ENCODE measurements at places on chromosomes 3 and 15.

- DNase-seq: no peak
These were observed 34.0 kb upstream of the TNFAIP8L3 start for GRCh38 chr15:51128701-51129100.

- DNase-seq: no peak
These were observed 1.0 kb downstream of the C3orf38 start for GRCh38 chr3:88150806-88151205.

DNA sequence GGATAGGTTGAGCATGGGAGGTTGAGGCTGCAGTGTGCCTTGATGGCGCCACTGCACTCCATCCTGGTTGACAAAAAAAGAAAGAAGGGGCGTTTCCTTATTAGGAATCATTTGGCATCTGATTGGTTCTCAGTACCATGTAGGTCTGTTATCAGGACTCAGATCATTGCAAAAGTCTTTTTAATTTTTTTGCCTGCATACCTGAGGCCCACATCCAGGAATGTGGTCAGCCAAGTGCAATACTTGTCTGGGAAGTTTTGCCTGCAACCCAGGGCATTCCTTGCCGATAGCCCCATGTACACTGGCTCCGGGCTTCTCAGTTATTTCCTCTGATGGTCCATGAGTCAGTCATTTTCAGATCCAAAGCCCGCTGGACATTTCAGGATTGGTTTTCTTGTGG lies 50.1 kb upstream of the CRTC3 start:
- DNase-seq: no peak

- no peak for DNase-seq
These were observed 9.7 kb downstream of the TTC23 start for GRCh38 chr15:99239545-99240198.

DNA sequence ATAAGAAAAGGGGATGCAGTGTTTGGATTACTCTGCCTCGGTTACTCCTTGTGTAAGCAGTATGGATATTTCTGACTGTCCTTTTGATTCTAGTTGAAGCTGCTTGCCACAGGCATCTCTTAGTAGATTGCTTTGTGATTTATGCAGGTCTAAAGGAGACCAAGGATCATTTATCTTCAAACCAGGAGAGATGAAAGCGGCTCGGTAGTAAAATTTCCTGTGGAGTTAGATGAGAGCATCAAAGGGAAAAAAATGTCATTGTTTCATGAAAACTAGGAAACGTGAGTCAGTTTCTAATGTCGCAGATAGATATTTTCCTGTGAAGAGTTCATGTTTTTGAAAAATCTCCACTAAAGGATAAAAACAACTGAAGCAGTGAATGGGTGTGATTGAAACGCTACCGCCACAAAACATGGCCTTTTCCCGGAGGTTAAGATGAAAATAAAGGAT lies 254.0 kb upstream of the TBL1XR1 start:
- no peak for DNase-seq

DNA sequence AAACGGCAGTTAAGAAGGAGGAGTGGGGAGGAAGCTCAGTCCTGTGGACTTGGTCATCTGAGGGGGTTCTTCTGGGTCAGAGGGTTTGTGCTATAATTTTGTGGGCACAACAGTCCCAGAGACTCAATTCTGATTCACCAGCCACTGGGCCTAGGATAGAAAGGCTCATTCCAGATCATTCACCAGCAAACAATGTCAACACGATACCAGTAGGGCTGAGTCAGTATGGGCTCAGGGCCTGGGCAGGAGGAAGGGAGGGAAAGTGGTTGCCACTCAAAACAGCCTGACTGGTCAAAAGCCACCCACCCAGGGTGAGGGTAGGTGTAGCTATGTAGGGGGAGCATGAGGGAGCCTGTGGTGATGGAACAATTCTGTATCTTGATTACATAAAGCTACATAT lies 86.9 kb upstream of the MEX3B start:
- DNase-seq: no peak

DNA sequence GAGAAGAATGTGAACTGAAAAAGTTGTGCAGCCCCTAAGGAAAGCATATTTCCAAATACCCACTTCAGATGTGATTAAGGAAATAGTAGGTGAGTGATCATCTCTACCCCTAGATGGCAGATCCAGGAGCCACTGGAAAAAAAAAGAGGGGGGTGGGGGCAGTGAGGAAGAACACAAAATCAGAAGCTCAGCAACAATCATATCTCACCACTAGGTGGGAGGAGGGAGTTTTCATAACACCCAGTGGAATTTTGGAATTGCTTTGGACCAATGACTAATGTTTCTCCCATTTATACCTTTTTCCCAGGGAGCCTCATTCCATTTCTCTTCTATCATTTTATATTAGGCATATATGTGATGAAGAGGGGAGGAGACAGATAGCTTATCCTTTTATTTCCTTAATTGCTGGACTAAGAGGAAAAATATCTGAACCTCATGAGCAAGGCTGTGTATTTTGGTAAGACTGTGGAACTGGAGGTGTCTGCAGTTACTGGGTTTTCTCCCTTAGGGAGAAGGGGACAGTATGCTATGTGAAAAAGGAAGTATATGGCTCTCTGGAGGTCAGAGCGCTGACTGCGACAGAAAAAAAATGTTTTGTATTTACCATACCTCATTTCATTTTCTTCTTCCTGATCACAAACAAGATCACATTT lies 363.4 kb downstream of the GAP43 start:
- no peak for DNase-seq

- DNase-seq: no peak
These were observed 2.3 kb downstream of the GORASP1 start for GRCh38 chr3:39104961-39105686.

DNA sequence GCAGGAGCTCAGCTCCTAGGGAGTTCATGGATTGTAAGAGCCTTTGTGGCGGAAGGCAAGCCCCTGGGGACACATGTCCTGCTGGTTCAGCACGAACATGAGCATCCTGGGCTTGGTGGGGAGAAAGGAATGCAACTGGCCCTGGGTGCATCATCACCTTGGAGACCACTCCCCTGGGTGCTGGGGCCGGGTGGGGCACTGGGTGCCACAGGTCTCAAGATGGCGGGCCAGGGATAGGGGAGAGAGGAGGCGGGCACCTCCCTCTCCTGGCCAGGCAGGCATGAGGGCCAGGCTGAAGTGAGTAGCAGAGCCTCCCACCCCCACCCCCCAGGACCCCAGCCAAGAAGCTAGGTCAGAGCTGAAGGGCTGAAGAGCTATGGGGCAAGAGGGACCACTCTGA lies 768 bp downstream of the PCBP4 start:
- DNase-seq: no peak

DNA sequence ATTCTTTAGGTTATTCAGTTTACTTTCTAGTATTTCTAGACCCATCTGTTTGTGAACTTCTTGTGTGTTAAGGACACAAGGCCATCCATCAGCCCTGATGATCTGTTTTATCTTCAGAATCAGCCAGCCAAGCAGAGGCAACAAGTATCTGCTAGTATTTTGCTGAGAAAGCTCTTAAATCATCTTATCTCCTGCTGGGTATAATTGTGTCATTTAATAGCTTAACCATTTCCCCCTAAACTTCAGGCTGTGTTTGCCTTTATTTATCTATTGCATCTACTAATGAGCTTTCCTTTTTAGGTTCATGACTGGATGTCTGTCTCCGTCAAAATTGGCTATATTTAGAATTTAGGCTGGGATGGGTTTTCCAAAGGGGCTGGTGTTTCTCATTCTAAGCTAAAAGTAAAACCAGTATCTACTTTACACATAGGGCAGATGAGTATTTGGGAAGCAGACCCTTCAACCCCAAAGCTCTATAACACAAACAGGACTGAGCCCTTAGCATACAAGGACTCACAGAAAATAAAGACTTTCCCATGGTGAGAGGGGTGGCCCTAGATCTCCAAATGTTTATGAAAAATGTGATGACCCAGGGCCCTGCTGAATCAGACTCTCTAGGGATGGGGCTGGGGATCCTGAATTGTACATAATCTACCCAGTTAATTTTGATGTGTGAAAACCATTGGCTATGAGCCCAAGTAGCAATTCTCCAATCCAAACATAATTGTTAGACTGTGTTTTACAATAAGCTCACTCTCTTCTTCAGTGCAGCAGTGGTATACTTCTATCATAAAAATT lies 65.3 kb upstream of the PSMD6 start:
- no peak for DNase-seq

GRCh38 chr3:102156426-102156825 lies 278.4 kb upstream of the ZPLD1 start:
- DNase-seq: no peak

GRCh38 chr3:115648559-115648958 lies 25.2 kb downstream of the GAP43 start:
- no peak for DNase-seq

DNA sequence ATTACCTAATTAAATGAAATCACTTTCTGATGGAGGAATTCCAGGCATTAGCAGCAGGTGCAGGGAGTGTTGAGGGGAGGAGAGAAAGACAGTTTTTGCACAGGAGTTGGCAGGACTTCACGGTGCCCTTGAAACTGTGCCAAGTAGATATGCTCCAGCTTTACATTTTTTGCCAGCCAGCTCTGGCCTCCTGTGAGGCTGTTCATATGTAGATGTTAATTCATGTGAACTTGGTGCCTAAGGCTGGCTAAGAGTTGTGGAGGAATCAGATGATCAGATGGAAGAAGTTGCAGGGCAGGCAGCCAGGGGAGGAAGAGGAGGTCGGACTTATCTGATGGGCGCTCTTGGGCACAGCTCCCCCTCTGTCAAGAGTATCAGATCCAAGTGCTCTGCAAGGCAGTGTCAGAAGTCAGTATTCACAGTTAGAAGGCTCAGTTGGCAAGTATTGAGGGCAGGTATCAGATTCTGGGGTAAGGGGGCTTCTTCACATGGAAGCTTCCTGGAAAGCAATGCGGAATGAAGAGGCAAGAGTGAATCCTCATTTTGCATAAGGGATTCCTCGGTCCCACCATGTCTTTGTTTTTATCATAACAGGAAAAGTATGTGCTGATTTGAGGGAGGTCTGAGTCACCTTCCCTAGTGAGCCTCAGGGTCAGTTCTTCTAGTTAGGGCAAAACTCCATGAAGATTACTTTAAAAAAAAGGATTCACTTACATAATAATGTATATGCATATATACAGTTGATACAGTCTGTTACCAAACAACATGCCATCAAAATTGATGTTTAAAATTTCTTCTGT lies 172.6 kb upstream of the UMPS start:
- peak; percentile 22 for DNase-seq

DNA sequence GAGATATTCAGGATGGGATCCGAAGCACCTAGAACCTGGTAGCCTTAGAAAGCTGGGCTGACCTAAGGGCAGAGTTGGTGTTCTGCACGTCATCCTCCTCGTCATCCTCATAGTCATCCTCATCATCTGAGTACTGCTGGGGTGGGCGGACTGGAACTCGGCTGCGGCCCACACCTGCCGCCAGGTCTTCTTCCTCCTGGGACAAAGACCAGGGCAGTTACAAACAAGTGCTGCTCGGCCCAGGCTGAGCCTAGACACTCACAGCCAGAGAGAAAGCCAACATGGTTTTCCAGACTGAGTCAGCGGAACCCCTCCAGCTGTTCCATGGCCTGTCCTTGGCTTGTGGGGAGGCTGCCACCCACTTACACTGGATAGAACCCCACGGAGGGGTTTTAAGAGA lies 40.5 kb downstream of the SEMA3G start:
- DNase-seq: no peak

- DNase-seq: no peak
These were observed 8.2 kb downstream of the FILIP1L start for GRCh38 chr3:100106094-100106493.

- no peak for DNase-seq
These were observed 2.3 kb upstream of the ZNF589 start for GRCh38 chr3:48238531-48239085.

- DNase-seq: no peak
These were observed 279.8 kb downstream of the ARPP21 start for GRCh38 chr3:35919160-35919559.

GRCh38 chr3:128498127-128498626 lies 5.2 kb upstream of the GATA2 start:
- no peak for DNase-seq

- DNase-seq: no peak
These were observed 232.0 kb upstream of the HES1 start for GRCh38 chr3:193903966-193904365.

GRCh38 chr15:44530653-44531052 lies 6.3 kb upstream of the EIF3J start:
- DNase-seq: no peak

DNA sequence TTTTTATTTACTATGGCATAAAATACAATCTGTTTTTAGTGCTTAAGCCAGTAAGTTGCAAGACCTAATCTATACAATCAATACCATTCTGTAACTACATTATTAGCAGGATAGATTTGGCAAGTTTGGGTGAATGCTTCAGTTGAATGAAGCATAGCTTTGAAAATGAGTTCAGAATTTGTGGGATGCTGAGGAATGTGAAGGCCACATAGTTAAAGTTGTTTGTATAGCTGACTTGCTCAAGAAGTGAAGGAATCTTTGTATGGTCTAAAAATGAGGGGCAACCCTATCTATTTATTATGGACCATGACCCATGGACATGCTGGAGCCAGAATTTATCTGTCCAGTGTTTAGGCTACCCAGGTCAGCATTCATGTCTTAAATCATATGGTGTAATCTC lies 58.5 kb downstream of the CRYBG3 start:
- no peak for DNase-seq

- no peak for DNase-seq
These were observed 393.3 kb downstream of the CACNA2D3 start for GRCh38 chr3:54515441-54516213.

DNA sequence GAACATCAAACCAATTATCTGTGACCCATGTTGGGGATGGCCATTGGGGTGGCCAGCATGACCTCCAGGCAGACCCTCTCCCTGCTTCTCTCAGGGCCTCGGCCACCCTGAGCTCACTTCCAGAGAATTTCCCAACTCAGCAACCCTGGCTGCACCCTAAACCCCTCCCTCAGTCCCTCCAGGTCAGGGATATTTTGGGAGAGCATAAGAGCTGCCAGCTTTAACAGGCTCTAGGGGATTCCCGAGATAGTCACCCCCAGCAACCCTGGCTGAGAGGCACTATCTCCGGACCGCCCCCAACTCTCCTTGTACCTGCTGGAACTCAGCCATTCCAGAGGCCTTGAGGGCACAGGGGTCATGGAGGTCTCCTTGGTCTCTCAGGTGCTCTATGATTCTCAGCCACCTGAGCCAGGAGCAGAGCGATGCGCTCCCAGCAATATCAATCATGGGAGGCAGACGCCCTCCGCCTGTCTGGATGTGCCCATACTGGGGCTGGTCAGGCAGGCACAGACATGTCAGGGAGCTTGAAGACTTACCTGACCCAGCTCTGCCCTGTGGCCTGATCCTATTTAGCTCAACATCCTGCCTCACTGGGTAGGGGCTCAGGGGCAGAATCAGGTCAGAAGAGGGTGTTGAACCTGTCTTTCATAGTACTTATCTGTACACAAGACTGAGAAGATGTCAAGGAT lies 34.9 kb upstream of the CILP start:
- DNase-seq: no peak
